ENCODE measurements at places on chromosomes 5 and 9.
A peak's percentile ranks its signal among the peaks of the same experiment; 100 is the strongest.

DNA sequence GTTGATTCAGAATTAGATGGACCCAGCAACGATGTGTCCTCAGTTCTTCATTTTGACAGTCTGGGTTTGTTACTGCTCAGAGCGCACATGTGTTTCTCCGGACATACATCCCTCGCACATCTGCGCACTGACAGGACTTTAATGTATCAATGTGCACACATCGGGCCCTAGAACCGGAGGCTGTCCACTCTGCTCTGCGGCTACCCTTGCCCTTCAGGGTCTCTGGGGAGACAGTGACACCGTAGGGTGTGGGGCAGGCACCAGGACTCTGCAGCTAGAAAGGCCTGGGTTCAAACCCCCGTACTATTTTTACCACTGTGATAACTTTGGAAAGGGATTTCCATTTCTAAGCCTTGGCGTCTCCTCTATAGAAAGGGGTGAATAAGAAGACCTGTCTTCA, 23.5 kb upstream of the LPCAT1 start:
- no peak for DNase-seq

DNA sequence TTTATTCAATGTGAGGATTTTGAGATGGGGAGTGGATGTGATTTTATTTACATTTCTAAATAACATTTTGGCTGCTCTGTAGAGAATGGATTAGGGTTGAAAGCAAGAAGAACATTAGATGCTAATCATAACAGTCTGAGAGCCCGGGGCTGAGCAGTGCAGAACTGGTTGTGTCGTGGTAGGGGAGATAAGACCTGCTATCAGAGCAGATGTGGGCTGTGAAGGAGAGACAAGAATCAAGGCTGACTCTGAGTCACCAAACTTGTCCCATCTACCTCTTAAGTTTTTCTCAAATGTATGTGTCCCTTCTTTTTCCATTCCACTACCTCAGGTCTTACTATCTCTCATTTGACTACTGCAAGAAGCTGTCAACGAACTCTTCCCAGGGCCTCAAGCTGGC, 35.4 kb upstream of the SLC28A3 start:
- DNase-seq = no peak

DNA sequence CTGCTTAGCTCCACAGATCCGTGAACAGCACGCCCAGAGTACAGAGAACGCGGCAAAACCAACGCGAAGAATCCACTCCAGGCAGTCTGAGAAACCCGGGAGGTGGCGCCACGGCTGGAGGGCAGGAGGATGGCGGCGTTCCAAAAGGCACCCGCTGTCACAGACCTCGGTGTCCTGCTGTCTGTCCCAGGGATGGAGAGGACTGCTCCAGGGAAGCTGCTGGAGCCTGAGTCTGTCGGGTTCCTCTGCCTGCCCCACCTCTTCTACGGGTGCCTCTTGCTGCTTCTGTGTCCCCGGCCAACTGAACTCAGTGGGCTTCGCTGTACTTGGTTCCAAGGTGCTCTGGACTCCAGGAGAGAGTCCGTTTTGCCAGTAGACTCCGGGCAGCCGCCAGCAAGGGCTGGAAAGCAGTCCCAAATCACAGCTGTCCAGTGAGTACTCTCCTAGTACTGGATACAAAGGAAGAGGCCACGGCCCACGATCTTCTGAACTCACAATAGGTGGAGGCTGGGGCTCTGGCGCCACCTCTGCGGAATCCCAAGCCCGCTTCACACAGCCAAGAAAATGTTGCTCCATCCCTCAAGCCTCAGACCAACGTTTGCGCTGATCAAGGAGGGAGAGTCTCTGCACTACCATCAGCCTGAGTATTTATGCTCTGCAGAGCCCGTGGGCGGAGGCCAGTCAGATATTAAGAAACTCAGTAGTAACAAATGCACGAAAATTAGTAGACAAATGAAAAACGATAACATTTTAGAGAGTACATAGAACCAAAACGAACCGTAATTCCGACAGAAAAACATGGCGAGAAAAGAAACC, 440 bp downstream of the ANXA2R start:
- peak; percentile 63 for DNase-seq

DNA sequence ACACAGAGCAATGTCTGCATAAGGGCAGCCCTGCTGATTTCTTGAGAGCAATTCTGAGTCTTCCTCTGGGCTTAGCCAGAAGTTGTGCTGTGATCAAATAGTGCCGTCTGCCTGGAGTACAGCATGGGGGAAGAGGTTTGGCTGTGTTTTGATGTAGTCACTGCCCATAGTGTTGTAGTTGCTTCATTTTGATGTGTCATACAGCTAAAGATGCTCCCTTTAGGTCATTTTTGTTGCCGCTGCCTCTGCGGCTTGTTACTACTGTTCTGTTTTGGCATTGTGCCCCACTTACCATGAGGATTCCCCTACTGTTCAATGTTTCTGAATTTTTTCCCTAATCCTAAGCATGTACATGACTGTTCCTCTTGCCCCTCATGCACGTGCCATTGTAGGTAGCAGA, 23.0 kb downstream of the SLC36A1 start:
- no peak for DNase-seq

DNA sequence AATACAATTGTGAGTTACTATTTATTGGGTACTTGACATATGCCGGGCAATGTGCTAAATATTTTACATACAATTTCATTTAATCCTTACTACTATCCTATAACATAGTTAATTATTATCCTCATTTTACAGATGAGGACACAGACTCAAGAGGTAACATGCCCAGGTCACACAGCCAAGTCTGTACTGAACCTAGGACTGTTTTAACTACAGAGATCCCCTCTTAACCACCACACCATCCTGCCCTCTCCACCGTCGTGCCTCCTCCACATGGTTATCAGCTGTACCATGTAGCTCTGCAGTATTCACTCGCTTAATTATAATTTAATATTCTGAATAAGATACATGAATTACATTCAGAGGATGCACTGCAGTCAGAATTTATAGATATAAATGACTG, 5.3 kb downstream of the RAB14 start:
- no peak for DNase-seq

GRCh38 chr9:123319541-123320339, 36.3 kb upstream of the CRB2 start:
- no peak for DNase-seq

- DNase-seq = no peak
Observed at GRCh38 chr5:120600639-120601038, 136.5 kb downstream of the PRR16 start.

DNA sequence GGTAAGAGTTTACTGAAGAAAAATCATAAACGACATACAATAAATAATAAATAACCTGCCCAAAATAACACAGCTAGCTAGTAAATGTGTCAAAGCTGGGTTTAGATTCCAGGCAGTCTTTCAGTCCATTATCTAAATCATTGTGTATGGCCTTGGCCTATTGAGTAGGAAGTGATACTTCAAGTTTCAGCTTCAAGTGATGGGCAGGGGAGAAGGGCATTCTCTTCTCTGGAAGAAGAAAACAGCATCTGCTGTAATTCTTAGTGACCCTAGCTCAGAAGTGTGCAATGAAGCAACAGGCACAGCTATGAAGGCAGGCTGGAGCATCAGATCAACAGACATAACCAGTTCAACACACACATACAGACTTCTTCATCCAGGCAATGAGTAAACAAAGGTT, 42.5 kb downstream of the FNIP1 start:
- no peak for DNase-seq

GRCh38 chr5:54090495-54091120, 219.8 kb downstream of the ARL15 start:
- no peak for DNase-seq

GRCh38 chr9:135087489-135087792, at the start of gene OLFM1:
Gene OLFM1, plus strand, starts transcription at chr9:135087668. Its CDS starts 322 bp downstream, at chr9:135087990.
- DNase-seq = peak; percentile 83

DNA sequence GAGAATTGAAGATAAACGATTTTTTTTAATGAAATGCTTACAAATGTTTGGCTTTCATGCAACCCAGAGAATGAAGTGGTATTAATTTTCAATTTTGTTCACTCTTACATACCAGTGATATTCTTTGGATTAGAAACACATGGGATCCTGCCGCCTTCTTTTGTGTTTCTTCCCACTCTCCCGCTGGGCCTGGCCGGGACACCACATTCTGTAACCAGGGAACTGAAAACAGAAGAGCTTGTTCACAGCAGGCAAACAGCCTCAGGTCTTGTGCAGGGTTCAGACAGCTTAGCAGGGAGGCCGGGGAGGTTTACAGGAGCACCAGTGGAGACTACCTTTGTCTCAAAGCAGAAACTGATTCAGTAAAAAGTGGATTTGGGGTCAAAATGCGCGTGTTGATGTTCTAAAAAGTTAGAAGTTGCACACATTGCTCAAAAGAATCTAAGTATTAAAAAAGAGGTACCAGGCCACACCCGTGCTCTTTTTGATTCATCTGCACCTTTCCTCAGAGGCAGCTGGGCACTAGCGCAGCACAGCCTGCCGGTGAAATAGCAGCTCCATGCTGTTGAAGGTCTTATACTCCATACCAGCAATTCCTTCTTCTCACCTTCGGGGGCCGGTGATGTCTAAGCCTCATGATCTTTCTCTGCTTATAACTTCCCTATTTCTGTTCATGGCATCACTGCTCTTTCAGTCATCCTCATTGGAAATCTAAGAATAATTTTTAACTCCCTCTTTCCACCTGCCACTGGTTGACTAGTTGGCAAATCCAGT, 67.1 kb downstream of the GRAMD2B start:
- no peak for DNase-seq

DNA sequence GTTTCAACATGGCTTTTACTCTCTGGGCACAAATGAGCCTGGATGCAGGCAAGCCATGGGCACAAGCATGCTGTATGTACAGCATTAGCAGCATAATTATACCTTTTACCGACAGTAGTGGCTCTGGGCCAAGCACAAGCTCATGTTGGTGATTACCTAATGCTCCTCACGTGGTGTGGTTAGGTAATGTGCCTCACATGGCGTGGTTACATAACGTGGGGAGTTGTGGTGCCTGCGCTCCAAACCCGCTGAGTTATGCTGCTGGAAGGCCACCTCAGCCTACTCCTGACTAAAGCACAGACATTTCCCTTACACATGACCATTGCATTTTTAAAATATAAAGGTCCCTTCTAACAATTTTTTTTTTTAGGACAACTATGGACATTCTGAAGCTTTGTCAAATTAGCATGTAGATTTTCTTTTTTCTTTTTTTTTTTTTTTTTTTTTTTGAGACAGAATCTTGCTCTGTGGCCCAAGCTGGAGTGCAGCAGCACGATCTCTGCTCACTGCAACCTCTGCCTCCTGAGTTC, 794.0 kb downstream of the EFNA5 start:
- no peak for DNase-seq

DNA sequence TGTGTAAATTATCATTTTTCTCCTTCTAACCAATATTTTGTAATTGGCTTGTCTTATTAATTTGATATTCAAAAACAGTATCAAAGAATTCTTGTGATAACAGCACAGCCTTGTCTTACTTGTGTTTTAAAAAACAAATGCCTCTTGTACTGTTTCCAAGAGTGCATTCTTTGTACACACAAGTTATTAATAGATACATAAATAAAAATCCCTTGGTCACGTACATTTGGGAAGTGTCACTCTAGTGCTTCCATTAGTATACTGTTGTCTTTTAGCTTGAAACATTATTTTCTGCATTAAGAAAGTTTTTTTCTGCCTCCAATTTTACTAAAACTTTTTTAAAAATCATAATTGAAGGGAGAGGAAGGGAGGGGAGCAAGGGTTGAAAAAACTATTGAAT, 133.2 kb downstream of the PIP5K1B start:
- DNase-seq = no peak

DNA sequence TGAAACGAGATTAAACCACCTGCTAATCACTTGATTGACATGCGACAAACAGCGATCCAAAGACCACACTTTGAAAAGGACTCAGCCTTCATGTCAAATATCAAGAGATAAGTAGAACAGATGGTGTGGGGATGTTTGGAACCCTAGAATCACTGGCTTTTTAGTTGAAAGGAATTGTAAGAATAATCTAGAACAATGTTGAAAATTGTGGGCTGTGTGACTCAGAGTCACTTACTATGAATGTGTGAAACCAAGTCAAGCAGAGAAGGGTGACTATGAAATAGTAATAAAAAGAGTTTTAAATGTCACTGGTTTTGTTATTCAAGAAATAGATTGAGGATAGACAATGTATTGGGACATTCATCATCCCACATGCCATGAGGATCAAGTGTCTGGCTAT, 14.1 kb upstream of the C1QTNF3 start:
- no peak for DNase-seq

GRCh38 chr5:10451137-10451824, 9.6 kb downstream of the ROPN1L start:
- no peak for DNase-seq

- DNase-seq = peak; percentile 51
Observed at GRCh38 chr9:35732800-35733541, 505 bp downstream of the CREB3 start.

GRCh38 chr9:105259731-105260612, 15.5 kb downstream of the SLC44A1 start:
- no peak for DNase-seq

GRCh38 chr5:2997179-2997578, 245.7 kb upstream of the IRX2 start:
- no peak for DNase-seq

DNA sequence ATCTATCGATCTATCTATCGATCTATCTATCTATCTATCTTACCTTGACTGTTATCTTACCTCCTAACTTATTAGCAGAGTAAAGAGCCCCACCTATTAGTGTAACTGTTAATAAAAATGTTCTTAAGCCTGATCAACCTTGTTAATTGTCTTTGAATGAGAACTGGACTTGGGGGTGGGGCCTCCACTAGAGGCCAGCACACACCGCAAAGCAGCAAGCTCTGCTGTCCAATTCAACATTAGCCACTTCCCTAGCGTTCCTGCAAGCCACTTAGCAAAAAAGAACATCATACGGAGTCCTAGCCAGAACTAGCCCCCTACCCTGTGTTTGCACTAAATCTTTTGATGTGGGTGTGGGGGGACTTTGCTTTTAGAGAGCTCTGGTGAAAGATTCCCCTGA, 515.8 kb downstream of the KDM4C start:
- peak; percentile 25 for DNase-seq

DNA sequence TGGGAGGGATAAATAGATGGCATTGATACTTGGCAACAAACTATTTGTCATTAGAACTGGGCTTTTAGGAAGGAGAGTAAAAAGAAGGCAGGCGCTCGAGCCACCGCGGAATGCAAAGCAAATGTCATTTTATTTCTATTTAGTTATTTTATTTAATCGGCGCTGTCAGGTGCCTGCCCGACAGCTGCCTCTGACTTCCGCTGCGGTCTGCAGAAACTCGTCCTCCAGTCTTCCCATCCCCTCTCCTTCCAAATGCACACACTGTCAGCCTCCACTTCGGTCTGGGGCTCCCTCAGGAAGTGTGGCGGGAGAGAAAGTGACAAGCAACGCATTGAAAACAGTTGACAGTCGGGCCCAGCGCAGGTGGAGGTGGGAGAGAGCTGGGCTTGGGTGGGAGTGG, 29.3 kb downstream of the ASS1 start:
- DNase-seq = no peak

GRCh38 chr5:147216552-147217154, 18.2 kb upstream of the STK32A start:
- no peak for DNase-seq

GRCh38 chr9:88197016-88197415, 58.7 kb upstream of the SPATA31C2 start:
- no peak for DNase-seq

DNA sequence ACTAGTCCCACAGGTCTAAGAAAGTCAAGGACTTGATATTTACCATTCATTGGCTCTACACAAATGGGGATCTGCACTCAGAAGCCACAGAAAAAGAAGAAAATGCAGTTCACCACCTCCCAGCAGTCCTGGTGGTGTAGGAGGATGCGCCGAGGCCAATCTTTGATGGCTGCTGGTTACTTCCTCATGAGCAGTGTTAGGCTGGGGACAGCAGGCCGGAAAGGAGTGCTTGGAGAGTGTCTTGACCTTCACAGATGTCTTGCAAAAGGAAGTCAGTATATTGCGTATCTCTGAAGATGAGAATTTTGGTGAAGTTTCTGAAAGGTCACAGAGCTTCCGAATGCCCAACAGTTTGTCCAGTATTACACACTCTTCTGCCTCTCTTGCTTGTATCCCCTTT, 597.0 kb downstream of the EBF1 start:
- no peak for DNase-seq
